Activated naive CD8-positive, alpha-beta T cell treated with anti-CD3 and anti-CD28 coated beads for 36 hours (primary cell): ENCODE measurements at places on chromosomes 1 and 21. TPM values are rescaled to one million over a fixed set of nuclear protein-coding genes. Genes with fewer than 3 reads are reported as not detected.

Gene TSNAX
- total RNA-seq: 48.8 TPM

DNA sequence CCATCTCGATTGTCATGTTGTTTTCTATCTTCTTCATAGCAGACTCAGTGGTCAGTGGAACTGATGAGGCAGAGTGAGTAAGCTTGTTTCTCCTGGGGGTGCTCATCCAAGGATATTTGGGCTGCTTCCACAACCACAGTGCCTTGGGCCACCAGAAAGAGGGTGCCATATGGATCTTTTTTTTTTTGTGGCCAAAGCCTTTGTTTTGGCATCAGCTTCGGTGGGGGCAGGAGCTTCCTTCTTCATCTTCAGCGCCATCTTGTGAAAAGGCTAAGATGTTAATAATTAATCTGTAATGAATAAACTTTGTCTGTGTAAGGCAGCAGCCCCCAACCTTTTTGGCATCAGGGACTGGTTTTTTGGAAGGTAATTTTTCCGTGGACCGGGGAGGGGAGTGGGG is 6.6 kb upstream of the PLPP3 start:
- peaks cover 16% of the 10 kb centered on the region for H3K27me3 ChIP-seq
- H3K27ac ChIP-seq: no peak overlapping the region
- no peak overlapping the region for H3K4me3 ChIP-seq
- no peaks in the 10 kb centered on the region for H3K4me1 ChIP-seq

DNA sequence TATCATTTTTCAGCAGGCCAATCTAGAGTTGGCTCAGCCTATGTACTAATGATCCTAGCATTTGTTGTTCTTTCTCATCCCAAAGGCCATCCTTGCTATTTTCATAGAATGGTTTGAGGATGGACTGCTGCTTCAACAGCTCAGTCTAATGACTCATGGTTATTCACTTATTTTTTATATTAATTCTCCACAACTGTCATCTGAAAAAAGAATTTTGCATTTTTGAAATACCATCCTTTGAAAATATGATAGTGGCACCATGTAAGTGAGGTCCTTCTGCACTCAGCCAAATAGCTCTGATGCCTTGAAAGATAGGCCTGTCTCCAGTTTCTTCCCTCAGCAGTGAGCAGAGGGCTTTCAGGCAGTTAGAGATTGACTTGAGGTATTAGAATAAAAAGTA is 377.5 kb downstream of the LMO4 start:
- H3K27ac ChIP-seq: no peak overlapping the region
- no peaks in the 10 kb centered on the region for H3K27me3 ChIP-seq
- no peak for DNase-seq
- H3K36me3 ChIP-seq: no peaks in the 10 kb centered on the region
- no peaks in the 10 kb centered on the region for H3K4me1 ChIP-seq

Gene HSPB7
- not detected for total RNA-seq

- peaks cover 1% of the 10 kb centered on the region for H3K36me3 ChIP-seq
- peaks cover 18% of the 10 kb centered on the region for H3K4me1 ChIP-seq
- H3K4me3 ChIP-seq: no peak overlapping the region
- peaks cover under 1% of the 10 kb centered on the region for H3K27me3 ChIP-seq
- no peak overlapping the region for H3K27ac ChIP-seq
Observed at GRCh38 chr1:199163670-199164069, 524.8 kb downstream of the PTPRC start.

Gene MIGA1
- total RNA-seq: 7.5 TPM

DNA sequence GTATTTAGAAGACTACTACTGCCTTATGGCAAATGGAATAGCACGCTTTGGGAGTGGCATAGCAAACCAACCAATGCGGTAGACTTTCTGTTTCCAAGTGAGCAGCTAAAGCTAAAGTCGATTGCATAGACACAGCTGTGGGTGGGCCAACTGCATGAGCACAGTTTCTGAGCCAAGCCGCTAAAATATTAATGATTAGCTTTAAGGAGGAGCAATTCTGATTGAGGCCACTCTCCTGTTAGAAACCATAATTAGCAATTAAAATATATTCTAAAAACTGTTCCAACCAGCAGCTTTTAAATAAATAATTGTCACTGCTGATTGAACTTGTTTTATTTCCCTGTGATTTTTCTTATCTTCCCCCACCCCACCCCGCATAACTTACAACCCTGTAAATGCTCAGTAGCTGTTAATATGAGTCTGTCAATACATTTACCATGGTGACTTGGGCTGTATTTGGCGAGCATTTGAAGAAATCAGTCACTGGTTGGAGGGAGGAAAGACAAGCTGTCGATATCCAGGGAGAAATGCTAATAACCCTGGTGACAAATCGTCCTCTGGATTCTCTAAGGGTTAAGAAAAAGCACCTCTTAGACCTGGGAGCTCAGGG is 32.2 kb downstream of the RNF220 start:
- no peak overlapping the region for H3K27ac ChIP-seq
- no peak overlapping the region for H3K4me3 ChIP-seq
- H3K36me3 ChIP-seq: no peaks in the 10 kb centered on the region
- peaks cover 7% of the 10 kb centered on the region for H3K27me3 ChIP-seq

- no peaks in the 10 kb centered on the region for H3K36me3 ChIP-seq
- no peak for DNase-seq
- H3K4me3 ChIP-seq: no peak overlapping the region
- H3K4me1 ChIP-seq: peaks cover 38% of the 10 kb centered on the region
Observed at GRCh38 chr1:50427818-50428779, 4.9 kb upstream of the DMRTA2 start.

GRCh38 chr1:209409780-209410179 is 173.7 kb upstream of the CAMK1G start:
- H3K4me1 ChIP-seq: no peaks in the 10 kb centered on the region
- peaks cover 35% of the 10 kb centered on the region for H3K27me3 ChIP-seq
- H3K4me3 ChIP-seq: no peak overlapping the region
- DNase-seq: no peak
- H3K27ac ChIP-seq: no peak overlapping the region

Gene DMBX1
- total RNA-seq: not detected
